Sciatic nerve (tissue), 2 donors: ENCODE measurements at places on chromosomes 12 and 14.

- DNase-seq = no peak
Observed at GRCh38 chr12:8957561-8957960, 8.1 kb upstream of the M6PR start.

- no peak for DNase-seq
Observed at GRCh38 chr12:12319451-12320183, 30.4 kb downstream of the MANSC1 start.

GRCh38 chr12:94594443-94594825 lies 55.9 kb downstream of the TMCC3 start:
- DNase-seq = no peak

DNA sequence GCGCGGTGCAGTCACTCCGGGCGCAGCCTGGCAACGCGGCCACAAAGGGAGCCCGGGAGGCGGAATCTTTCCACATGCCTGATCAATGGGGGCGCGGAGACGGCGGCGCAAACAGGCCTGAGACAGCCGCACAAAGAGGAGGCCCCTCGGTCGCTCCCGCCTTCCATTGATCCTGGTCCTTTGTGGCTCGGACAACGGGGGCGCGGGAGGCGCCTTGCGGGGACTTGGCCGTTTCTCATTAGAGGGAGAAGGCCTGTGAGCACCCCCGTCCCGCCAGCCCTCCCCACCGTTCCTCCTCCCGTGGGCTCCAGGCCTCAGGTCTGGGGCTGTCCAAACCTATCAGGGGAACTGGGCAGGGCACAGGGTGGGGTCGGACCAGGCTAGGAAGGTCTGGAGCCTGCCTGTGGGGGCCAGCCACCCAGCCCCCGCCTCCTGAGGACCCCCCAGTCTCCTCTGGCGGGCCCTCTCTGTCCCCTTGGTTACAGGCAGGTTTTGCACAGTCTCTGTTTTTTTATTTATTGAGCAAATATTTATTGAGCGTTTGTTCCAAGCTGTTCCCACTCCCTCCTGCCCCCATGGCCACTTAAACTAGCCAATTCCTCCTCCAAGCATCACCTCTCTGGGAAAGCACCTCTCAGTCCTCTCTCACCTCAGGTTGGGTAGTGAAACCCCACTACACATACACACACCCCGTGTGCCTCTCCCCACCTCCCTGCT lies 29.0 kb upstream of the MSI1 start:
- no peak for DNase-seq

DNA sequence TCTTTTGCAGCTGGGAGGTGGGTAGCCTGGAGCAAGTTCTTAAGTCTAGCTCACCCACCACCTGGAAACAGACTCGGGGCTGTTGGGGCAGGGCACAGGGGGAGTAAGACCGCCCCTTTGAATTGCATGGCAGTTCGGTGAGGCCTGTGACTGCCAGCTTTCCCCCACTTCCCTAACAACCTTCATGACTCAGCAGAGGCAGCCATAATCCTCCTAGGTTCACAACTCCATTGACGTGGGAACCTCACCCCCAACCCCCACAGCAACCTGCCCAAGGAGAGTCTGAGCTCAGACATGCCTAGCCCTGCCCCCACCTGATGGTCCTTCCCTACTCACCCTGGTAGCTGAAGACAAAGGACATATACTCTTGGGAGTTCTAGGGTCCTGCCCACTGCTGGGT lies 87.4 kb downstream of the NELL2 start:
- no peak for DNase-seq

- DNase-seq = no peak
Observed at GRCh38 chr12:76866151-76866567, 12.7 kb downstream of the CSRP2 start.

DNA sequence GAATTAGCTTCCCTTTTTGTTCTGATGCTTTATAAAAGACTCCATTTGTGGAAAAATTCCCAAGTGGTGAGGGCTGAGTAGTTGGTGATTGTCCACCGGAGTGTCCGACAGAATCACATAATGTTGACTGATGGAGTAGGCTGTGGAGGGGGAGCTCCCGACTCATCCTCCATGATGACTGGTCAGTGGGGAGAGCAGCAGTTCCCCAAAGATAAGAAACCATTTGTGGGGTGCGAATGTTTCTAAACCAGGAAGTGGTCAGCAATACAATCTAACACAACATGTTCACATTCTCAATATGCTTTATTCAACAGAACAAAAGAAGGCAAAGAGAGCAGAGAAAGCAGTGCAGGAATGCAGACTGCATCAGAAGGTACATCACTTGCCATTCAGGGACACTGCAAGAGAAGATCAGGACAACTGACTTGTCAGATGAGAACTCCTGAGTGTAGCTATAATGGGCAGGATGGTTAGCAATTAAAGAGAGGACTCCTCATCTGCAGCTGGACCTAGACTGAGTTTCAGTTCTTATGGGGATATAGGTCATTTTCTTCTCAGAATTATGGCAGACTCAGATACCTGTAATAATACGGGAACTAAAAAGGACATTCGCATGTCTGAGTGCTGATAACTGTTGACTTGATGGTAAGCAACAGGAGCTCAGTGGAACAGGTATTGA lies 5.4 kb downstream of the KRT6B start:
- no peak for DNase-seq

DNA sequence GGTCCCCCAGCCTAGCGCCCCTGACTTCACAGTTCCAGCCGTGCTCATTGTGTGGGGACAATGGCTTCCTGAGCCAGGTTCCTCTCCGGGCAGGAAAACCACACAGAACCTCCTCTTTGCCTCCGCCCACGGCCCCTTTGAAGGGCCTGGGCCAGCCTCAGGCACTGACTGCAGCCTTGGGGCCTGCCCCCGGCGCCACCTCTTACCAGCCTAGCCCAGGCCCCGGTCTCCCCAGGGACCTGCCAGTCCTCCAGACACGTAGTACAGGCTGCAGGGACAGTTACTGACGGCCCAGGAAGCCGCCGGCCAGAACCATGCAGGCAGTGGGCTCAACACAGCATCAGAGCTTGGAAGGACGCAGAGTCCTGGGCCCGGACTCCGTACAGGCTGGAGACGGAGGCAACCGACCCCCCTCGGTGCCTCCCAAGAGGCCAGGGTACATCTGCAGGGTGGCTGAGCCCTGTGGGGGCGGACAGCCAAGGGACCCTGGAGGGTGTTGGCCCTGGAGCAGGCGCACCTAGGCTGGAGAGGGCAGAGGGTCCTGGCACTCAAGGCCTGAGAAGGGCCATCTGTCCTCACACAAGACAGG lies 20.9 kb upstream of the NUDT14 start:
- DNase-seq = no peak

GRCh38 chr14:33432407-33433023 lies 493.8 kb downstream of the NPAS3 start:
- no peak for DNase-seq

DNA sequence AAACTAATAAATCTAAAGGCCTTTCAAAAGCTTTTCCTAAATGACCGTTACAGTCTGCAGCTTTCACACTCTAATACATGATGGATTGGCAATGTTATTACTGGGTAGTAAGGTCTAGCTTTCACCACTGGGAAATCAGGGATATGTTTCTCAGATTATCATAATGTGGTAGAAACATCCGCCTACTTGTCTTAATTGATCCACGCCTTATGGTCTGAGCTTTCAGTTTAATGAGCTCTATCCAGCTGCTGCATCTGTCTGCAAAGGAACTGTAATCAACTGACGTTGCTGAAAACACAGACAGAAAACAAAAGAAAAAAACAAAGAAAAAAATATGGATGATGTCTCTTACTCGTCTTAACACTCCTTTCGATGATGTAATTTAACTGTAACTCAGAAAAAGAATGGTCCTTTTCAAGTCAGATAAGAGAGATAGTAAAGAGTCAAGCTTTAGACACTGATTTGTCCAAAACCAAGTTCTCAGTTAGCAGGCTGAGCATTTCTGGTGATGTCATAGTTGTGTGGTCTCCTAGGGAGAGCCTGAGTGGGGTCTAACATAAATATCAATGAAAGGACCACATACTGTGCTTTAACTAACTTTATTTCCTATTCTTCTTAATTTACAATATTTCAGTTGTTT lies 85.9 kb downstream of the C2CD5 start:
- no peak for DNase-seq

GRCh38 chr12:130506844-130507243 lies 169.2 kb downstream of the PIWIL1 start:
- no peak for DNase-seq

DNA sequence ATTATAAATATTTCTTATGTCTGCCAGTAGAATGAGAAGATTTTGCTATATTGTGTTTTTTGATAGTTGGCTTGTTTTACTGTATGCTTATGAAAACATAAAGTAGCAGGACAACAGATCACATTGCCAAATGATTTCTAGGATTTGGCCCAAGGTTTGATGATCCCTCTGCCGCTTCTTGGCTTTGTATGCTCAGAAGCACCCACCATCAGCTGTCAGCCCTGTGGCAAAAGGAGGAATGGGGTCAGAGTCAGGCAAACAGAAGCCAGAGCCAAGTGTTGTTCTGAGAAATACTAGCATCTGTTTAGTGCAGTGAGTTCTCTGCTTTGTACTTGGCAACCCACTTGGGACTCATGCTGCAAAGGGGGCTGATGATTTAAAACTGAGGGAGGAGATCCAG lies 152.2 kb downstream of the PDE3A start:
- DNase-seq = no peak

- DNase-seq = no peak
Observed at GRCh38 chr12:23640754-23641153, 308.7 kb downstream of the SOX5 start.

- no peak for DNase-seq
Observed at GRCh38 chr14:47039336-47039735, 387.8 kb upstream of the RPL10L start.

DNA sequence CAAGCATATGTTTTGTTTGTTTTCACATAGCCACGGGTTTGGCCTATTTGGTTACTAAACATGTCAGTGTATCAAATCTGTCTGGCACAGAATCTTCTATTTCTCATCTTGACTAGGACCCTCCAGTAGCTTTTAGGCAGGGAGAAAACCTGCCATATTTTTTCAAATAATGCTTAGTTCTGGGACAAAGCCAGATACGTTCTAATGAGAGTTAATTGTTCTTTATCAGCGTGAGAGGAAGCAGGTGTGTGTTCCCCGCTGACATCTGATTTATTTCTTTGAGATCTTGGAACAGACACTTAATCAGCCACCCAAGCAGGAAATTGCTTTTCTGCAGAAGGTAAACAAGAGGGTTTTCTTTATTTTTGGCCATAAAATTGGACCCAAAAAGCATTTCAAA lies 54.8 kb downstream of the GOLGA5 start:
- DNase-seq = no peak

DNA sequence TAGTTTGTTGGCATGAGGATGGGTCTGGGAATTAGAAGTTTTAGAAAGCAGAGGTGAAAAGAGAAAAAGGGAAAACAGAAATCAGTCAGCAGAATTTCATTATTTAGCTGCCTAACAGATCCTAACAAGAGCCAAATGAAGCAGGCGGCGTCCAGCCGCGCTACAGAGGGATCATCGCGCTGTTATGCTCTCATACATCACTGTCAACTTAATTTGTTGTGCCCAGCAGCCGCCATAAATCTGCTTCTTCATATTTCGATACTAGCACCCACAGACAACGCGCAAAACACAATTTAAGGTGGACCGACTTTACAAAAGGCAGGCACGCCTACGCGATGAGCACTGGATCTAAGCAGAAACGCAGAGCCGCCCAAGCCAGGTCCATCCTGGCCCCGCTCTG lies 66.7 kb downstream of the SETD3 start:
- no peak for DNase-seq

GRCh38 chr14:38080696-38081095 lies 127.0 kb upstream of the SSTR1 start:
- DNase-seq = no peak

- DNase-seq = no peak
Observed at GRCh38 chr14:36556811-36557433, 25.5 kb downstream of the NKX2-8 start.

DNA sequence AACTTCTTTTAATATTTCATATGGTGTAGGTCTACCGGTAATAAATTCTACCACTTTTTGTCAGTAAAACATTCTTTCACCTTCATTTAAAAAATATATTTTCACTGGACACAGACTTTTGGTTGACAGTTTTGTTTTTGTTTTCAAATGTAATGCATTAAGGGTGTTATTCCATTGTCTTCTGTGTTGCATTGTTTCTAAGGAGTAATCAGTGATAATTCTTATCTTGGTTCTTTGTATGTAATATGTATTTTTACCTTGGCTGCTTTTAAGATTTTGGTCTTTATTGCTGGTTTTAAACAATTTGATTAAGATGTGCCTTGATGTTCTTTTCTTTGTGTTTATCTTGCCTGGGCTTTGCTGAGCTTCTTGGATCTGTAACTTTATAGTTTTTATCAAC lies 4.1 kb downstream of the MAP1LC3B2 start:
- no peak for DNase-seq

DNA sequence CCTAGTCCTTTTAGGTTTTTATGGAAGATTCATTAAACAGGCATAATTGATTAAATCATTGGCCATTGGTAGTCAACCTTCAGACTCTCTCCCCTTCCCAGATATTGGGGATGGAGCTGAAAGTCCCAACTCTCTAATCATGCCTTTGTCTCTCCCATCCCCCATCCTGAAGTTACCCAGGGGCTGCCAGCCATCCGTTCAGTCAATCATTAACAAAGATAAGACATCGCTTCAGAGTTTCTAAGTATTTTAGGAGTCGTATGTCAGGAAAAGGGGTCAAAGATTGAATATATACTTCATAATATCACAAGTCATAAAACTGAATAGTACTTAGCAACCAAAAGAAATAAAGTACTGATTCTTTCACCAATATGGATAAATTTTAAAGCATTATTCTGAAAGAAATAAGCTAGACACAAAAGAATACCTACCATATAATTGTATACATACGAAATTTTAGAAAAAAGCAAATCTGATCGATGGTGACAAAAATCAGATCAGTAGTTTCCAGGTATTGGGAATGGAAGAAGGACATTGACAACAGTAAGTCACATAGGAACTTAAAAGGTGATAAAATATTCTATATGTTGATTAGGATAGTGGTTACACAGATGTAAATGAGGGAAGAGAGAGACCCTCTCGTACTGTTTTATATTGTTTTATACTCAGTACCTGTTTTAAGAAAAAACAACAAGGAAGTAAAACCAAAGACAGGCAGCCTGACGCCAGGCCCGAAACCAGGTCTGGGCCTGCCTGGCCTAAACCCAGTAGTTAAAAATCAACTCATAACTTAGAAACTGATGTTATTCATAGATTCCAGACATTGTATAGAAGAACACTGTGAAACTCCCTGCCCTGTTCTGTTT lies 414.4 kb downstream of the DAD1 start:
- no peak for DNase-seq

DNA sequence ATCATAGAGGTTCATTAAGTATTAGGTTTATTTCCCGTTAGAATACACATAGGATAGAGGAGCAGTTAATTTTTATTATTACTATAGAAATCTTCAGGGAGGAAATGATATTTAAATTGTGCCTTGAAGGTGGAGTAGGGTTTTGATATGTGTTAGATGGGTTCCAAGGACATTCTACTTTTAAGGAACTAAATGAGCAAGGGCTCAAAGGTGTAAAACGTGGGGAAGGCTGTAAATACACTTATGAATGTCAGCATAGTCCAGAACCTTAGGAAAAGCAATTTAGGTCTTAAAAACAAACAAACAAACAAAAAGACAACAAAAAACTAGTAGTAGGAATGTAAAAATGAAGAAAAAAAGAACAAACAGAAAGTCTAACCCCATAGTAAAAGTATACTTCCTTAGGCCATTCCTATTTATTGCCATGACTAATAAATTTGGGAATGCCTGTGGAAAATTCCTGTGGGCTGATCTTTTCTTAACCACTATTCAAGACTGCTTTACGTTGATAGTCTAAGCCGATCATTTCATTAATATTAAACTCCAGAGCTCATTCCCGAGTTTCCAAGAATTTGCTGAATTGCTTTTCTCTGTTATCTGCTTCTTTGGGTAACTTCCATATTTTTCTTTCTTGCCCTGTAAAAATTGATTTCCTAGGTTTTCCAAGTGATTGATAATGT lies 180.3 kb downstream of the RAD51B start:
- no peak for DNase-seq
